ENCODE measurements at places on chromosomes 1 and 21.

GRCh38 chr1:90318431-90318830 lies 323.5 kb downstream of the ZNF326 start:
- no peak for DNase-seq

- DNase-seq: no peak
These were observed 13.9 kb downstream of the CRYBG2 start for GRCh38 chr1:26340047-26340481.

- no peak for DNase-seq
These were observed 17.0 kb upstream of the RAP1GAP start for GRCh38 chr1:21685946-21686678.

GRCh38 chr1:181396811-181397210 lies 86.5 kb upstream of the CACNA1E start:
- no peak for DNase-seq

DNA sequence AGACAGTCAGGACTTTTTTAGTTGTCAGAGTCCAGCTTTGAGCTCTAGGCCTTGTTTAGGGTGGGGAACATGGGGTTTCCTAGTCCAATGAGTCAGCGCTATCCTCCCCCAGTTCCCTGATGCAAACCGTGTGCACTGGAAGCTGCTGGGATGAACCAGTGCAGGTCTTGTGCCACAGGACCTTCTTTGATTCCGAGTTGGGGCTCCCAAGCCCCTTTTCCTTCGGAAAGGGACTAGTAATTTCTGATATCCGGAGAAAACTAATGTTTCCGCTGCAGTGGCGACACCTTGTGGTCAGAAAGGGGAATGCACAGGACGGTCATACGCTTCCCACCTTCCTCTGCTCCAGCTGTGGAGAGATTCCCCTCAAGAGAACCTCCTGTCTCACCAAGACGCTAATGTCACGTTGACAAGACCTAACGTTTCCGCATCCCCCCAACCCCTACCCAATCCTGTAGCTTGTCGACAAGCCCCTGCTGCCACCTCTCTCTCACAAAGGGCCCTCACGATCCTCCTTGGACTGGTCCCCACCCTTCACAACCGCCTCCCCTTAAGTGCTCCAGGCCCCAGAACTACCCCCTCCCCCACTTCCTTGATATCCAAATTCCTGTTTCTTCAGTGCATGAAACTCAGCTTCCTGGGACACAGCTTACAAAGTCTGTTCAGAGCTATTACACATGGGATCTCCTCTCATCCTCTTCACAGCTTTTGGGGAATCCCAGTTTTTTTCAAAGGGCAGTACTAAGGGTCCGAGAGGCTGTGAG lies 30.9 kb downstream of the GPA33 start:
- DNase-seq: peak; percentile 69

GRCh38 chr1:25743164-25744139 lies 56.5 kb upstream of the SELENON start:
- DNase-seq: no peak

- DNase-seq: peak; percentile 44
These were observed 52.3 kb upstream of the DUSP10 start for GRCh38 chr1:221794079-221794670.

DNA sequence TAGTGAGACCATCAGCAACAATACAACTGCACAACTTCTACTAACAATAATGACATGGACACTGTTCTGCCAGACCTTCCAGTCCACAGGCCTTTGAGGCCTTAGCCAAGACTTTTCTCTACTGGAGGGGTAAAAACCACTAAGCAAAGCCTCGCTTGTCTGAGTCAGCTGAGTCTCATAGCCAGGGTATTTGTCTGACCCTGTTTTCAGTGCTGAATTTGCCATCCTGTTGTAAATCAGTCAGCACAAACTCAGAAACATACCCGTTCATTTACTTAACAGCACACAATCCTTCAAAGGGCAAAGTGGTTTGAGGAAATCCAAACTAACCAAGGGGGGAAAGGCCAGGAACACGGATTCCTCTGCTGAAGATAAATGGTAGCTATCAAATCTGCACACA lies 537.8 kb downstream of the SMYD3 start:
- DNase-seq: no peak

- no peak for DNase-seq
These were observed 1.1 kb upstream of the FABP3 start for GRCh38 chr1:31373897-31374486.

GRCh38 chr1:30402031-30402430 lies 321.4 kb downstream of the MATN1 start:
- no peak for DNase-seq

DNA sequence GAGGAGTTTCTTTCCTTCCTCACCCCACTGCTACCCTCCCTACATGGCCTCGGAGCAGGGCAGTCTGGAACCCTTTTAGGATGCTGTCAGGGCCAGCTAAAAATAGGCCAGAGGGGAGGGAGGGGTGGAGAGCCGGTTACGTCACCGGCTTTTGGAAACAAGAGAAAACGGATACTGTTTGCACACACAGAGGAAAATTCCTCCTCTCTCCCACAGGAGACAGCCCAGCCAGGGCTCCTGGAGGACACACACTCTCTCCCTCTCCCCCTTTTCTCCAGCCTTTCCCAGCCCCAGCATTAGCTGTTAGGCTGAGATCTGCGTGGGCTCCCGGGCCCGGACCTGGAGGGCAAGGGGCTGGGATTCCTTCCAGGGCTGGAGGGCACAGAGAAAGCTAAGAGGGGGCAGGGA lies 20.0 kb upstream of the ALDH4A1 start:
- DNase-seq: no peak

DNA sequence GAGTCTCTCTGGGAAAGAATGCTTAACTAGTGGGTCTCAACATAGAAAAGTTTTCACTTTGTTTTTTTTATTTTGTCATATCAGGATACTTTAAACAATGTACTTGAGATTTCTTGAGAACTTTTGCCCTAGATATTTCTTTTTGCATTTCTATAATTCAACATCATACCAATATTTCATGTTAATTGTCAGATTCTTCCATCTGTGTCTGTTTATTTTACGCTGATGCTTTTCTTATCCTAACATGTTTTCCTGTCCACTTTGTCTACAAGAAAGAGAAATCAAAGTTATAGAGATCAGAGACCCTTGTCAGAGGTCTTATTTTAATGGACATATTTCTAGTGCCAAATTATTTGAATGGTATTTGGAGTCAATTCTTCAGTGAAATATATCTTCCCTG lies 95.5 kb upstream of the B3GALT2 start:
- no peak for DNase-seq

DNA sequence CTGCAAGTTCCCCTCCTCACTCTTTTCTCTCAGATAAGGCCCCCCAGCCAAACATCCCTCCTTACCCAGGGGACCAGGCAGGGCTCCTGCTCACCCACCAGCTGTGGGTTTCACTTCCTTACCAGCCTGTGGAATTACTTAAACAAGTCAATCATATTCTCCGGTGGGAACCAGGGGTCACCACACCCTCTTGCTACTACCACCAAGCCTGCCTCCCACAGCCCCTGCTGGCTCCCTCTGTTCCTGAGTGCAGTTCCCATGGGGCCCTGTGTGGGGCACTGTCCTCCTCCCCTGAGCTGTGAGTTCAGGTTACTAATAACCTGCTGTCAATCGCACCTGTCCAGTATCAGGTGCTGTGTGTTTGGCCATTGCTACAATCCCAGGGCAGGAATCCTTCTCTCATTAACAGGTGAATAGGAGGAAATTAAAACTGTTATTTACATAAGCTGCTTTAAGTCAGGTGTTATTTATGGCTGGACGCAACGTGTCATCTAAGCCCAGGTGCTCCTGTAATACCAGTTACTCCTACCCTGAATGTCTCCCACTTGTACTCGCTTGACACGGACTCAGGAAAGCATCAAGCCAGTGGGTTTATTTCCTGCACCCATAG lies 53.1 kb upstream of the LBR start:
- DNase-seq: peak; percentile 49

DNA sequence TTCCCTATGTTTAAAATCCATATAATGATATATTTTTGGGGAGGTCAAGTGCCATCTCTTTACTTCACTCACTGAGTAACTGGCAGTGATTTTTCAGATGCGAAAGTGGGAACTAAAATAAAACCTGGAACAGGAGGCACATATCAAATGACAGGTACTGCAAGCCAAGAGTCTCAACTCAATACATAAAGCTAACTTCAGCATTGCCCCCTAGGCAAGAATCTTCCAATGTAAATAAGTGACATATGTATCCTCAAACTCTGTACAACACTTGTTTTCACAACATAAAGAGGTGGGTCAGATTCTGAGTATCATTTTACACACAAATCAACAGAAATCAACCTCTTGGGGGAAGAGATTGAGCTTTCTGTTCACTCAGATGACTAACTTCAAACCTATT lies 18.1 kb downstream of the DCAF8 start:
- DNase-seq: no peak

DNA sequence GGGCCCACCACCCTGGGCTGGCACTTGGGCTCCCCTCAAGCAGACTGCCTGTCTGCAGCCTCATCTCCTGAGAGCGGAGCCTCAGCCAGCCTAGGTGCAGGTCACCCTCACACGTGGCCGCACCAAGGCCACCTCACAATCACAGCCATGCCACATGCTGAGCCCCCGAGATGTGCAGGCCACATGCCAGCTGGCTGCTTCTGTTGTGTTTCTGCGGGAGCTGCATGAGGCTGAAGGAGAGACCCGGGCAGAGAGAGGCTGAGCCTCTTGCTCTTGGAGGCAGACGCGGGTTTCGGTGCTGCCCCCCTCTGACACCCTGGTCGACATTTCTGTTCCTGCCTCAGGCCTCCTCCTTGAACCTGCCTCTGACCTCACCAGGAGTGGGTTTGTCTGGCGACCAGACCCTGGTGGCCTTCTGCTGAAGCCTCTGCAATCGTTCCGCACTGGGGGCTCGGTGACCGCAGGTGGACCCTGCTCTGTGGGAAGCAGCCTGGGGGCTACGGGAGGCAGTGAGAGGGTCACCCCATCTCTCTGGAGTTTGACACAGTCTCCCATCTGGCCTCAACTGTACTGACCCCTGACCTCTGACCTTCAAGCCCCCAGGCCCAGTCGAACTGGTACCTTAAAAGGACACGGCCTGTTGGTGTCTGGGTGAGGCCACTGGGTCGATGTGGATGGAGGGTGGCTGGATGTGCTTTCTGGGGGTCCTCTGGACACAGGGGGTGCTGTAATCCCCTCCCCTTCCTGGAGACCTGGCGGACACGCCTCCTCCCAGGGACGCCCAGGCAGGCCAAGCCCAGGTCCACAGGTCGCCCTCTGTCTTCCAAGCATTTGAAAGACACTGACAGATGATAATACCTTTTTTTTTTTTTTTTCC lies 13.0 kb upstream of the C1orf174 start:
- DNase-seq: no peak

DNA sequence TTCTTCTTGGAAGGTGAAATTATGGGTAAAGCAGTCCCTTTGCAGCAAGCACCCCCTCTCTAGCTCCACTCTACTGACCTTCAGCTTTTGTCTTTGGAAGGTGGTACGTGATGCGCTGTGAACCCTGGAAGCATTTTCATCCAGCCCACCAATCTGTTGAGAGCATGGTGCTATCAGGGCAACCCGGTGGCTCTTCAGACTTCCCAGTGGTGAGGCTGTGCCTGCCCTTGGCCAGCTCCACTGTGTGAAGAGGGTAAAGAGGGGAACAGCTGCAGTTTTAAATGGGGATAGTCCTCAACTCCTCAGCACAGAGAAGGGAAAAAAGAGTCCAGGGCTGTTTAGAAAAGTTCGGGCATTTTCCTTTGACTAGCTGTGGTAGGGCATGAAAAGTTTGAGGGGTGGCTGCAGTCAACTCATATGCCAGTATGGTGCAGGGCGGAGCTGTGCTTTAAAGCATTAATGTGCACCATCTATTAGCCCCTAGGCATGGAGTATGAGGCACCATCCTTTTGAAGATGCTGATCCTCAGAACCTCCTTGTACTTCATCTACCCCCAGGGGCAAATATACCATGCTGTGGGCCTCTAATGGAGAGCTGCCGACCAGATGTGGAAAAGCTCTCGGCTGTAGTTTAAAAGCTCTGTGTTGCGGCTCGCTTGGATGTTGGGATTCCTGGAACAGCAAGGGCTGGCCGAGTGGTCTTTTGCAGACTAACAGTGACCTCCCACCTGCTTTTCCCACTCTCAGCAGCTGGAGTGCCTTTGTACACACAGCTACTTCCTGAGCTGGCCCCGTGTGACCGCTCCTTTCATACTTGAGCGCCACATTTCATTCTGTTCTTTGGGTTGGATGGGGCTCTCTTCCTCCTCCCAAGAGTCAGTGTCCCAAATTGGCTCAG lies 123.0 kb downstream of the PEX14 start:
- no peak for DNase-seq

DNA sequence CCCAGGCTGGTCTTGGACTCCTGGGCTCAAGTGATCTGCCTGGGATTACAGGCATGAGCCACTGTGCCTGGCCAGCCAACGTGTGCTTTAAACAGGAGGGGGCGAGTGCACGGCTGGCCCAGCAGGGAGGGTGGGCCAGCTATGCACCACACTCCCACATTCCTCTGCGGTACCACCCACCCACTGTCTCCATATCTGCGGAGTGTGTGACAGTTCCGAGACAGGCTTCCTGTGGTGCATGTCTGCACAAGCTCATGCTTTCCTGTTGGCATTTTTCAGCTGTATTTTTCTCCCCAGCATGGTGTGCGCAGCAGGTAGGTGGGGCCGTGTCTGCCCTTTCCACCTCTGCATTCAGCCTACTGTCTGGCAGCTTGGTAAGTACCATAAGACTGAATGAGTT lies 183.3 kb downstream of the AJAP1 start:
- DNase-seq: no peak

GRCh38 chr1:202623075-202623474 lies 87.2 kb downstream of the SYT2 start:
- no peak for DNase-seq

DNA sequence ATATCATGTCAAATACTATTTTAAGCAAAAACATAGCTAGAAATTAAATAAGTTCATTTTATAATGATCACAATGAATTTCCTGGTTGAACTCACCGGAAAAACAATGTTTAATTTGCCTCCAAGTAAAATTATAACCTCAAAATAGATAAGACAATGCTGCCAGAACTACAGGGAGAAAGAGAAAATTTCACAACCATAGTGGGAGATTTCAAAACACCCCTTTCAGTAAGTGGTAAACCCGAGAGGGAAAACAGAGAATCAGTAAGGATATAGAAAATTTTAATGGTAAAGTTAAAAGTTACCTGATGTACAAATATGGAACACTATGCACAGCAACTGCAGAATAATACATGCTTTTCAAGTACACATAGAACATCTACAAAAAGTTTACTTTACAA lies 43.2 kb upstream of the PLA2G4A start:
- no peak for DNase-seq

GRCh38 chr21:46195595-46196195 lies 11.4 kb upstream of the SPATC1L start:
- no peak for DNase-seq

GRCh38 chr1:9701665-9702064 lies 50.1 kb downstream of the PIK3CD start:
- DNase-seq: no peak

- DNase-seq: no peak
These were observed 831 bp downstream of the TMEM52 start for GRCh38 chr1:1917995-1918900.

- DNase-seq: no peak
These were observed 370.1 kb upstream of the NR5A2 start for GRCh38 chr1:199657449-199657848.

GRCh38 chr1:65539266-65540131 lies 119.0 kb downstream of the LEPR start:
- no peak for DNase-seq

- DNase-seq: peak; percentile 56
These were observed 51.0 kb downstream of the SMYD2 start for GRCh38 chr1:214331827-214332423.

Measured in CD4-positive, alpha-beta T cell treated with Interleukin-12 subunit alpha and Interleukin-12 subunit beta, for 1 hour (primary cell).